Lower leg skin (tissue), 4 donors: ENCODE measurements at places on chromosomes 11 and 22. TPM values are rescaled to one million over a fixed set of nuclear protein-coding genes. Genes with fewer than 3 reads are reported as not detected.

DNA sequence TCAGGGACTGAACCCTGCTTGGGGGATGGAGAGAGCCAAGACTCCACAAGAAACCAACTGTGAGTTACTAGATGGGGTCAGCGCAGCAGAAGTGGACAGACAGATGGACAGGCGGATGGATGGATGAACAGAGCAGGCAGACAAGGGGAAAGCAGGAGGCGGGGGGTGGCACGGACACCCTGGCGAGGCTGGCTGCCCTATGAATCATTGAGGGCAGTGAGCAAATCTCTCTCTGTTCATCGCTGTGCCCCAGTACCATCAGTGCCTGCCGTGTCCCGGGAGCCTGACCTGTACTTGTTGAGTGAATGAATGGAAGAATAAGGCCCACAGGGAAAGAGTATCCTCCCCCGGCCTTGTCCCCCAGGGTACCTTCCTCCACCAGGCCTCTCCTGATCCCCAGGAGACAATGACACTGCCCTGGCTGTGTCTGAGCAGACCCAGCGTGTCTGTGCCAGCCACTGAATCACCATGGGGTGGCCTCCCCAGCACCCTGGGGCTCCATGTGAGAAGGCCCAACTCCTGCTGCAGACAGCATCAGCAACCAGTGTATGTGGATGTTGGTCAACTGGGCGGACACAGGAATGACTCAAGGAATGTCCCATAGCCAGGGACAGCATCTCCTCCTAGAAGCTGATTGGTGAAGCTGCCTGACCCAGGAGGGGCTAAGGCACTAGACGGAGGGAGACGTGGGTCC, 5.1 kb upstream of the KLHL35 start:
- no peak for DNase-seq

DNA sequence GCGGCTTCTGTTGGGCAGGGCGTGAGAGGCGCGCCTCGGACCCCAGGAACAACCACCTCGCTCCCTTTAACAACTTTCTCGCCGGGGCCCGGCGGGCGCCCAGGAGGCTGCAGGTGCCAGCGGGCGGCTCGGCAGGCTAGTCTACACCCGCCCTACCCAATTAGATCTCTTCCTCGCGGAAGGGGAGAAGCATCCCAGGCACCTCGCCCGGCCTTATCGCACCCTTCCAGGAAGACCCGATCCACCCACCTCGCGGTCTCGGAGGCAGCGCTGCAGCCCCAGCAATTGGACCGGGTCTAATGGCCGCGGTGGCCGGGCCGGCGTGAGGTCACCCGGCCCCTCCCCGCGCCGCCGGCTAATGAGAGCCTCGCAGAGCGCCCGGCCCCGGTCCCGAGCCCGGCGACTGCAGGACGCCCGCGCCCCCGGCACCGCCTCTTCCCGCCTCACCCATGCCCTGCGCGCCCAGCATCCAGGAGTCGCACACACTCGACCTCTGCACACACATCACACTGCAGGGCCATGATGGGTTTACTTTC, at the start of gene PLAAT3:
PLAAT3 (minus strand) TSS at position 298 of the 536 bp plus-strand sequence. CDS start 419 bp downstream, outside the sequence.
- DNase-seq, result peak; percentile 33

- DNase-seq, result no peak
Measured at GRCh38 chr22:19336133-19337075, 44.9 kb upstream of the CLTCL1 start.

DNA sequence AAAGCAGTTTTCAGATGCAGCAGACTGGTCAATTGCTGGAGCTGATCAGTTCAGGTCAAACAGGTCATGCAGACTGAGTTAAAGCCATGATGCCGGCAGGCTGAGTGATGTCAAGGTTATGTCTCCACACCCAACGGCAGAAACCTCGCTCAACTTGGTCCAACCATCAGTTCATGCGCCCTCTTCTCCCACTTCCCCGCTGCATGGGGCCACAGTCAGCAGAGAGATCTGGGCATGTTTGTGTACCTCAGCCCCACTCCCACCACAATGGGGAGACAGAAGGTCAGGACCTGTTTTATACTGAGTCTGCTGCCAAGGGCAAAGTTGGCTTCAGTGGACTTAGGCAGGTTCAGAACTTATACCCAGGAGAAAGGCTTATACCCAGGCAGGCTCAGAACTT, 118.7 kb downstream of the TRIM29 start:
- DNase-seq, result no peak

- no peak for DNase-seq
Measured at GRCh38 chr11:68584097-68584496, 100.2 kb upstream of the GAL start.

- DNase-seq, result no peak
Measured at GRCh38 chr11:96238563-96239135, 104.3 kb downstream of the MAML2 start.

GRCh38 chr11:13329670-13330356, 52.2 kb downstream of the BMAL1 start:
- DNase-seq, result no peak

DNA sequence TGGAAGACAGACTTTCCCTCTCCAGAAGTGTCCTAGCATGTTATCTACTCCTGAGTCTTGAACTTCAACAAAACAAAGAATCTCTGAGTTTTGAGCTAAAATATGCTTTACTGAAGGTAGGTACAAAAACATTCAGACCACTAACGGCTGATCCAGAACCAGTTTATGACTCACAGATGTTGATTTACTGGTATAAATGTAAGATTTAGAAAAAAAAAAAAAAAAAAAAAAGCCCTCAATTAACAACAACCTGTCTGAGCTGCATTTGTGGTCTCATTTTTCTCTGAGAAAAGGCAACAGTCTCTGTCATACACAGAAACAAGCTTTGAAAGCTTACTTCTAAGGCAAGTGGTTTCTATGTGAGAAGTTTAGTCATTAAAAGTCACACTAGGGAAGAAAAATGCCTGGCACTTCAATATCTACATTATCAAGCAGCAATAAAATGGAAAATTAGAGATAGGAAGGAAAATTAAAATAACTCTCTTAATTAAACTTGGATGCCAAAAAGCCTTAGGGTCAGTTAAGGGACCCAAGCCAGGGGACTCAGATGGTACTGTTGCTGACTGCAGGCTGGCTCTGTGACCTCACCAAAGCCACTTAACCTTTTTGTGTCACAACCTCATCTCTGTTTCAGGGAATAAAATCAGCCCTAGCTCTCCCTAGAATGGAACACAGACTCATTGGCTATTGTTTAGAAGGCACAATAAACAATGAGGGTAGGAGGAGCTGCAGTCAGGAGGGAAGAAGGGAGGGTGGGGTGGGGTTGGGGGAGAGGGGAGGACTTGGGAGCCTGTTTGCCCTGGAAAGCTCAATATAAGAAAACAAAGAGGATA, 61.7 kb downstream of the ETS1 start:
- DNase-seq, result no peak

DNA sequence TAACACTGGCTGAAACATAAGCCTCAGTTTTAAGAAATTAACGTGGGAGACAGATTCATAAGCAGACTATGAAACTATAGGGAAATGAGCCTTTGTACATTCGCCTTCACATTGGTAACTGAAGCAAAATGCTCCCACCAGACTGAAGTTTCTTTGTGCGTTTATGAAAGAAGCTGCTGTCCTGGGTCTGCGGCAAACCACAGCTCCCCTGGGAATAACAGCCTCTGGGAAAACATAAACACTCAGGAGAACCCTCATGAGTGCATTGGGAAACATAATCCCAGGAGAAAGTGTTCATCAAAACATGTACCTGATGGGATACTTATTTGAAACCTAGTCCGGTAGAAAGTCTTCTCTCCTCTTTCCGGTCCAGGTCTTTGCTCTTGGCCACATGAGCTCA, 193.1 kb upstream of the LARGE1 start:
- no peak for DNase-seq

- DNase-seq, result no peak
Measured at GRCh38 chr22:29457730-29458129, 19.3 kb downstream of the RFPL1 start.

DNA sequence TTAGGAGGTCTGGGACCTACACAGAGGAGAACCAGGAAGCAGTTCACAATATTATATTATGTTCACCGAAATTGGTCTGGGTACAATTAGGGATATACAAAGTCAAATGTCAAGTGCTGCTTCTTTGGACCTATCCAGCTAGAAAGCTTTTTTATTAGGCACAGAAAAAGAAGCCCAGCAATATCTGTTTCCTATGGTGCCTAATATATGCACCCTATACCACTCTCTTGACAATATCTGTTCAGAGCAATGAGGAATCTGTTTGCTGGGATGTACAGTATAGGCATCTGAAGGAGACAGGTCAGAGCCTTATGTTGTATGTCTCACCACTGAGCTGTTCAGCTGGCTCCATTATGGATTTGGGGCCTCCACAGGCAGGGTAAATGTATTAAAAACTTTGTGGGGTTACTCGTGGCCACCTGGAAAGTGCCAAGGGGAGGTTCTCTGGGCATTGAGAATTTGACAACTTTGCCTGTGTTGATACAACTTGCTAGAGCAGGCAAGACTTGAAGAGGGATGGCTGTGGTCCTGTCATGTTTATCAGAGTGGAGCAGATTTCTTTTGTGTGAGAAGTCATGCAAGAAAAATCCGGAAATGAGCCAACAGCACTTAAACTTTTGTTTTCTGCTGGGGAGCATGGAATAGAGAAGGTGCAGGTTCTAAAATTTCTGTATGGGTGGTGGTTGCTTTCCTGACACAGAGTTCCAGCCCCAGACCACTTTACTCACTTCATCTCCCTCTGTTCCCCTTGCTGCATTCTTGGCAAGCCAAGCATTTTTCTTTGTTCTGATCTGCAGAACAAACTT, 10.1 kb downstream of the STIM1 start:
- DNase-seq, result no peak

DNA sequence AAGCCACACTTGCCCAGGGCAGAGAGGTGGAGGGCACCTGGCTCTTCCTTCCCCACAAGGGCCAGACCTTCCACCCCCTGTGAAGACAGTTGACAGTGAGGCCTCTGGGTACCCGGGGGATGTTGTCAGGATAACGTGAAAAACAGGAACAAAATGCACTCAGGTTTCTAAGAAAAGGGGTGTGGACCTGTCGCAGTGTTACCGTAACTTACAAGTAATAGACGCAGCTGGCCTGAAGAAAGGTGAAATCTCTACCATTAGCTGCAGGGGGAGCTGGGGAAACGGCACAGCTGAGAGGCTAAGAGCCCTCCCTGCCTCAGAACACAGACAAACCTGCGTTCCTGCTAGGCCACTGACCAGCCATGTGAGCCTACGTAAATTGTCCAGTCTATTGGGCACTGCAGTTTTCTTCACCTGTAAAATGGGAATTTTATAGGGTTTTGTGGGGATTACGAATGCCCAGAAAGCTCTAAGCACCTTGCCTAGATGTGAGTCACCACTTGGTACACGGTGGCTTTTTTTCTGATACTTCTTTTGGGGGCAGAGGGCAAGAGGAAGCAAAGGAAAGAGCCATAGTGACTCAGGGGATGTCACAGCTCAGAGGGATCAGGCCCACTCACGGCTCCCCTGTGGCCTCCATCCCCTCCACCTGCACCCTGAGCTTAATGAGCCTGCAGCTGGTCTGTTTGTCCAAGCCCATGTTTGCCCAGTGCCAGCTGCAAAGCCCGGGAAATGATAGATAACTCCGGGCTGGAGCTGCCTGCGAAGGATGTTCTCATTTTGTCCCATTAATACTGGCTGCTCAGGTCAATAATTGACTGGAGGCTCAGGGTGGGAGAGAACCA, 18.4 kb upstream of the CABP7 start:
- DNase-seq, result peak; percentile 81

GRCh38 chr11:113529606-113530005, 54.4 kb upstream of the DRD2 start:
- no peak for DNase-seq

- DNase-seq, result peak; percentile 88
Measured at GRCh38 chr11:122743949-122744348, 88.4 kb downstream of the UBASH3B start.

DNA sequence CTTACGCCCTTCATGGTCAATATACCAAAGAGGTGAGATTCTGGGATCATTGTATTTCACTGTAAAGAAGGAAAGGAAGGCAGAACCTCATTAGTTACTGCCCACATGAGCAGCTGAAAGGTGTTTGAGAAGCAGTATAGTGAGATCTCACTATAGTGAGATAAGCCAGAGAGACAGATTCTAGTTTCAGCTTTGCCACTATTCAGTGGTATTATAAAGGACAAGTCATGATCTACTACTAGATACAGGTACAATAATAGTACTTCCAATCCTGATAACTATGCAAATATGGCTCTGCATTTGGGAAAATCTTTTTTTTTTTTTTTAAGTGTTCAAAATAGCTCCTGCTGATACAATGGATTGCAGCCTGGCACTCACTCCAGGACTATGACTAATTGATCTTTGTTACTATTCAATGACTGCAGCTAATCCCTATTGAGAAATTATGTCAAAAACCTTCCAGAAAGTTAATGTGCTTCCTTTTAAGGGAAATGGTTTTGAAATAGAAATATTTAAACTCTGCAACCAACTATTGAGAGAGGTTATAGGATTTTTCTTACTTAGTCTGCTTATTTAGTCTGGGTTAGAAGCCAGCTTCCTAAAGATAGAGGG, 8.3 kb upstream of the DLAT start:
- DNase-seq, result no peak

DNA sequence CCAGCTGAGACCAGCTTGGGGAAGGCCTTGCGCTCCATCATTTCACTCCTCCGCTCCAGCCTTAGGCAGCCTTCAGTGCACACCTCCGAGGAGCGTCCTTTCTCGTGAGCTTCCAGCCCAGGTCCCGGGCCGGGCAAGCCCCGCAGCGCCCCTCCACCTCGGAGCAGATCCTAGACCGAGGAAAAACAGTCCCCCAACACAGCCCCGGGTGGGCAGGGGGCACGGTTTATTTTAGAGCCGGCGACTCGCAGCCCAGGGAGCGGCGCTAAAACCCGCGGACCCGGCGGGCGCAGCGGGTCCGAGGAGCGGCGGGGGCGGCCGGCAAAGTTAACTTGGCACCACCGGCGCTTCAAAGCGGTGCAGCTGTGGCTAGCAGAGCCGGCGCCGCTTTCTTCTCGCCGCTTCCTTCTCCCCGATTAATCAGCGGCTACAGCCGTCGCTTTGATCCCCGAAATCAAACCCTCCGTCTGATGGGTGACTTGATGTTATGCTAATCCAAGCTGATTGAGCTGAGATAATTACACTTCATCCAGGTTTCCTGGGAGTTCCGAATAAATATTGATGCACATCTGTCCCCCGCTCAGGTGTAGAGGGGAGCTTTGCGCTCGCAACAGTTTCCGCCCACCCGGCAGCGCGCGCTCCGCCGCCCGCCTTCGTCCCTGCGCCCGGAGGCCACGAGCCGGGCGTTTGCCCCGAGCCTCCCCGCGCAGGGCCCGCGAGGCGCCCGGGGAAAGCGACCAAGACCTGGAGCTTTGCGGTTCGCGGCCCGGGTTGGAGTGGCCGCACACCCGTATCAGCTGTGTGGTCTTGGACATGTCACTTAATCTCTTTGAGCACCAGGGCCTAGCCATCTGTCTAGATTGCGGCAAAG, 192.7 kb downstream of the BUD13 start:
- no peak for DNase-seq

GRCh38 chr22:43159484-43160178, 8.3 kb downstream of the TSPO start:
- DNase-seq, result no peak

- no peak for DNase-seq
Measured at GRCh38 chr11:77400775-77401449, 73.0 kb downstream of the PAK1 start.

SOX10 gene
- 7.8 TPM for total RNA-seq

MPPED2 gene
- total RNA-seq, result 1.5 TPM

OR51B5 gene
- total RNA-seq, result not detected

LSP1 gene
- total RNA-seq, result 86.0 TPM

TSGA10IP gene
- not detected for total RNA-seq

LRRC56 gene
- total RNA-seq, result 2.7 TPM

NAALAD2 gene
- total RNA-seq, result 0.34 TPM

ELFN2 gene
- total RNA-seq, result 1.5 TPM
